Cortex of kidney (tissue), 1 donor: ENCODE measurements at places on chromosomes 1 and 21.

GRCh38 chr1:30823627-30823968, 66.0 kb upstream of the LAPTM5 start:
- DNase-seq, result no peak

GRCh38 chr1:8073112-8073855, 47.2 kb upstream of the ERRFI1 start:
- no peak for DNase-seq

- DNase-seq, result no peak
Measured at GRCh38 chr1:67346982-67347381, 39.3 kb downstream of the IL12RB2 start.

GRCh38 chr1:70353601-70354331, 756 bp downstream of the ANKRD13C start:
- no peak for DNase-seq

GRCh38 chr1:206490771-206491405, 16.4 kb upstream of the RASSF5 start:
- no peak for DNase-seq

GRCh38 chr1:40389871-40390560, 16.5 kb downstream of the SMAP2 start:
- DNase-seq, result no peak

DNA sequence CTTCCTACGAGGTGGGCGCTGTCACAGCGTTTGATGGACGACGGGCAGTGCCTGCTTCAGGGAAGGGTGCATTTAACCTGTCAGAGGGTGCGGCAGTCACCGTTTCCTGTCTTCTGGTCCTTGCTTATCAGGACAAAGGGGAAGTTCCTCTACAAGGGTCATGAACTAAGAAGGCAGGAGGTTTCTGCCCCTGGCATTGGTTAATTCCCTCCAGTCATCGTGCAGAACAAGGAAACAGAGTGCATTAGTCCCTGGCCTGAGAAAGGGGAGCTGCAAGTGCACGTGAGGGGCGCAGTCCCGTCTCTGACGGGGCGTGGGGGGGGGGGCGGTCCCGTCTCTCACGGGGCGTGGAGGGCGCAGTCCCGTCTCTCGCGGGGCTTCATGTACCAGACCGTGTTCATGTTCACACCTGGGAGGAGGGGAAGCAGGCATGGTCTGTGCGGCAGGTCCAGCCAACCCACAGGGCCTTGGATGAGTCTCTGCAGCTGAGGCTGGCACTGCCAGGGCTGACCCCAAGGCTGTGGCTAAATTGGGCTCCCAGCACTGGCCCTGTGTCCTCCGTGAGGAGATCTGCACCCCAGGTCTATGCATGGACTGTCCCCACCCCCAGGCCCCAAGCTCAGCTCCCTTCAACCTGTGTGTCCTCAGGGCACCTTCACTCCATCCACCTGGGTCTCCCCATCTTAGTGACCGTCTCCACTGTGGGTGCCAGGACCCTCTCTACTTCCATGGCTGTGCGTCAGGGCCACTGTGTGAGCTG, 89.2 kb upstream of the COL6A1 start:
- DNase-seq, result no peak

GRCh38 chr1:29372108-29372507, 135.8 kb downstream of the PTPRU start:
- no peak for DNase-seq

DNA sequence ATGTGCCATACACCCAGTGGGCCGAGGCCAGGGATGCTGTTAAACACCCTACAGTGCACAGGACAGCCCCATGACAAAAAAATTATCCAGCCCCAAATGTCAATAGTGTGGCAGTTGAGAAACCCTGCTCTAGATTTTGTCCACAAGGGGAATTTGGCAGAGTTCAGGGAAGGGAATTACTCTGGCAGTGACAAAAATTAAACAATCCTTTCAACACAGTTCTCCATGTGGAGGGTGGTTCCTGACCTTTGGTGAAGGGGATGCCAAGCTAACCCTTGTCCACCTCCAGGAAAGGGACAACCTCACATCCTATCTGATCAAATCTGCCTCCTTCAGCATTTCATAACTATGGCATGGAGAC, 28.4 kb upstream of the CD84 start:
- no peak for DNase-seq

DNA sequence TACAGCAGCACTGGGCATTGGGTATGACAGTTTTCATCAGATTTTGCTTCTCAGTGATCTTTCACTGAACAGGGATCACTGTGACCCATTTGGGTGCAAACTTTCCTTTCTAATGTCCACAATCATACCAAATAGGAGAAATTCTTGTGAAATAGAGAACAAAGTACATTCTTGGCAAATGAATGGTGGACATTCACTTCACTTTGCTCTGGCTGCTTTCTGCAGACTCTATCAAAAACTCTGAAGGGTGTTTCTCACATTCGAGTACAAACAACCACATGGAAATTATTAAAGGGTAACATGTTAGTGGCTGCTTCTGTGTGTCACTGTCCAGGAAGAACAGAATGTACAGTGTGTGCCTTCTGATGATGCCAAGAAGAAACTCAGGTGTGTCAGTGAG, 61.9 kb upstream of the ADAM30 start:
- DNase-seq, result no peak

GRCh38 chr21:41482980-41483379, 25.0 kb downstream of the TMPRSS2 start:
- DNase-seq, result no peak

DNA sequence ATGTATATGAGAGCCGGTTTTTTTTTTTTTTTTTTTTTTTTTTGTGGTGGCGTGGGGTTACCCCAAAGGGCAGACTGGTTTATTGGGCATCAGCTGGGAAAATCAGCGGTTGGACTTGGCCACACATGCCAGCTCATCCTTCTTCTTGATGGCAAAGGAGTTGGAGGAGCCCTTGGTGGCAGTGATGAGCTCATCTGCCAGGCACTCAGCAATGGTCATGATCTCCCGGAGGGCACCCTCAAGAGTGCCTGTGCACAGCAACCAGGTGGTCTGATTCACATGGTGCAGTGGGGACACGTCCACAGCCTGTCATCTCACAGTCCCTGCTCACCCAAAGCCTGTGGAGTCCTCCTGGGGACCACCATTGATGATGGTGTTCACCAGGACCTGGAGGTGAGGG, 62.0 kb downstream of the MRPS6 start:
- no peak for DNase-seq
